Lower lobe of right lung (tissue), 2 donors: ENCODE measurements at places on chromosomes 3 and 15.

DNA sequence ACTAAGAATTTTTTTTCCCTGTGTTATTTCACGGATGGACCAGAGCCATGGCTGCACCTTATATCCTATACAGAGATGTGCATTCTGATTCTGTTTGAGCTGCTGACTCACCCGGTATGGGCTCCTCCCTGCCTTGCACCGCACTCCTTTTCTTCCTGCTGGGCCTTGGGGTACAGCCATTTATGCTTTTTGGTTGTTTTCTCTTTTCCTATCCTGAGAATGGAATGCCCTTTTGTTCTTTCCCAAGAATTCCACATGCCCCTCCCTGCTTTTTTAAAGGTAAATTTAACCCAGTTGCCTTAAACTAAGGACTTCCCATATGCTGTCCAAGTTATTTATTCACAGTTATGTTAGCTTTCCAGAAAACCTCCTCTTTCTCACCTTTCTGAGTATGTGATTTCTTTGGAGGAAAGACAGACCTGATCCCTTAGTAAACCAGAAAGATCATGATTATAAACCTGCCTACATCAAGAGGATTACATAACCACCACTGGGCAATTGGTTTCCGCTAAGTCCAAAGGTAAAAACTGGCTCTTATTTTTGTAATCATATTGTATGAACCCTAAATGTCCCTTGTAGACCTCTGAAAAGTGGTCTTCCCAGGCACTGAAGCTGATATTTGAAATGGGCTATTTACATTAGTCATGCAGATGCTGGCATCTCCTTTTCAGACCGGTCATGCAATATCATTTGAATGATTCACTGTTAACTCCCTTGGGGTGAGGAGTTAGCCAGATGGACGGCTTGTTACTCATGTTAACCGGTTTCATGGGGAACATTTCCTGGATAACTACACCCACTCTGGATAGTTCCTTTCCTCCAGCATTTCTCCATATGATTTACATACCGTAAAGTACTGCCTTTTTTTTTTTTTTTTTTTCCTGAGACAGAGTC is 45.5 kb downstream of the TMOD3 start:
- no peak for DNase-seq

- DNase-seq, result no peak
Measured at GRCh38 chr3:23157331-23157730, 45.8 kb upstream of the UBE2E2 start.

DNA sequence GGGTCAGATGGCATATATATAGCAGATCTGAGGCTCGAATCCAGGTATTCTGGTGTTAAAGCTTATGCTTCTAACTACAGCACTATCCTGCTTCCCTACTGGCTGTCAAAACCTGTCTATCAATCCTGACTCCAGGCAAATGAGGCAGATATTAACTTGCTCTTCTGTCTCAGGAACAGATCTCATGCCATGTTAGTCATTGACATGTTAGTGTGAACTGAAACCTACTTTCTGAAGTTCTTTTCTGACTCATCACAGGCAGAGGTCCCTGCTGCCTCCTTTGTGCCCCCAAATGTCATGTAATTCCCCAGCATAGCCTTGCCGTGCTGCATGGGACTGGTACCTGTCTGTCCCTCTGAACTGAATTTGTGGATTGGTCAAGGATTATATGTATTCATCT is 125.0 kb upstream of the SMAD3 start:
- no peak for DNase-seq

DNA sequence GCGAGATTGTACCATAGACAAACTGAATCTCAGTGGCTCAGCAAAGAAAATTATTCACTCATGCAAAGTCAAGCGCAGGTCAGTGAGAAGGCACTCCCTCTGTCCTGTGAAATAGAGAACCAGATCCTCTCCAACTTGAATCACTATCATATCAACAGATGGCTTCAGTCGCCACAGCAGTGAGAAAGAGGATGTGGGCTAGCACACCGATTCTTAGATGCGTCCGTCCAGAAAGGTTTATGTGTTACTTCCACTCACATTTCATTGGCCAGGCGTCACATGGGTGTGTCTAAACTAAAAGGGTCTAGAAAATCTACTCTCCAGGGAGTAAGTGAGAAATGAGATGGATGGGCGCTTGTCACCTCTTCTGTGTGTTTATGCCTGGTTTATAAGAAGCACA is 141.6 kb upstream of the KBTBD8 start:
- no peak for DNase-seq

DNA sequence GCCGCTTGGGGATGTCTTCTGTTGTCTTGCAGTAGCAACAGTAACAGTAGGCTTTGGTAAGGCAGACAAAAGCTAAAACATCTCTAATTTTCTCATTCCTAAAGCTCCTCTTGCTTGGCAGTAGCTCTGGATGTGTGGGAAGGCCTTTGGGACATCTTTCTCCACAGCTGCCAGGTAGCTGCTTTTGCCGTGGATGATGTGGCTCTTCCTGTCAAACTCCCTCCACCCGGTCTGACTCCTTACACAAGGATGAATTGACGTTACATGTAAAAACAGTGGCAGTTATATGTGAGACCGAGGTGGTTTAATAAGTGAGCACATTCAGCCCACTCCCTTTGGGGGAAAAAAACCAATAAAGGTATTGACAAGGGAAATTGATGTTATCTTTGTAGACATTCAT is 309.1 kb downstream of the TUSC7 start:
- DNase-seq, result no peak

- no peak for DNase-seq
Measured at GRCh38 chr3:187919048-187919447, 173.8 kb upstream of the BCL6 start.

- no peak for DNase-seq
Measured at GRCh38 chr3:19961960-19962359, 15.1 kb downstream of the RAB5A start.

DNA sequence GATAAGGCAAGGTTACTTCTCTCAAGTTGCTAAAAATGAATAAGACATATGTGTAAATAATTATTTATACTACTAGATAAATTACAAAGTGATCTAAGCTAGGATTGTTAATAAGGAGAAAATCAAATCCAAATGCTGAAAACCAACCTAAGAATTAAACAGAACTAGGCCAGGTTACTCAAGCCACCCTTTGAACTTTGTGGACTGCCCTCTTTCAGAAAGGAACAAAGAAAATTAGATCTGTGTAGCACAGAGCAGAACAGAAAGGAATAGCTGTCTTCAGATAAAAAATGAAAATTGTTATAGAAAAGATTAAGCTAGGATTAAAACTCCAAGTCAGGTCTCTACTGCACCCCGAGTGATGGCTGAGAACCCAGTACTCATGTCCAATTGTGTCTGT is 158.2 kb upstream of the LRIG1 start:
- no peak for DNase-seq

- DNase-seq, result no peak
Measured at GRCh38 chr3:64437131-64437530, 211.9 kb upstream of the PRICKLE2 start.

DNA sequence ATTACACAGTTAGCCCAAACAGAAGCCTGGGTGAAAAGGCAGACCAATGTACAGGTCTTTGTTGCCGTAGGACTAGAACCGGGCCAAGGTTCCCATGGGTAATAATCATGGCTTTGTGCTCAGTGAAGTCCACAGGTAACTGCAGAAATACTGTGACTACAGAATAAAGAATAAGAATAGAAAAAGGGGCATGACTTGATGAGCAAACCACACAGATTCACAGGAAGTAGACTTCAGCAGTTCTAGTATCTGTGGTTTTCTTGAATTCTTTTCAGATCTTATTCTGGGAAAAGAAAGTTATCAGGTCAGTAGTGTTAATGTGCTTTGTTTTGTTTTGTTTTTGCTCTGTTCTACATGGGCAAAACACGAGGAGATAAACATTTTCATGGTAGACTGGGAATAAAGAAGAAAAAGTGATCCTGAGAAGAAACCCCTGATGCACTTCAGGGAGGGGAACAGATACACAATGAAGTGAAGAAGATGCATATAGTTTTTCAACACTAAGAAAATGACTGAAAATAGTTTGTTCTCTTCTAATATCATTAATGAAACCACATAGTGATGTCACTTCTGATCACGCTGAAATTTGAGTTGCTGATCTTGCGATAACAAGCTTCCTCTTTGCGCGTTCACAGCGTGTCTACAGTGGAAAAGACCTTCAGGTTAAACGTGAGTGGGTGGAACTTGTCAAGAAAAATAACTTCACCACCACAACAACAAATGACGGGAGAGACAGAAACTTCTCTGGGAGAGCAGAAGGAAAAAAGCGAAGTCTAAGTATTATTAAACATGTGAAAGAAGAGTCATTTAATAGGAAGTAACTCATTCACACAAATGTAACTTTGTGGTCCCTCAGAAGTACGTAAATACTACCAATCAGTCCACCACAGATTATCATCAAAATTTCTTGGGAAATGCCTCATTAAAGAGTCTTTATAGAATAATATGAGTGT is 315.8 kb upstream of the SATB1 start:
- no peak for DNase-seq

DNA sequence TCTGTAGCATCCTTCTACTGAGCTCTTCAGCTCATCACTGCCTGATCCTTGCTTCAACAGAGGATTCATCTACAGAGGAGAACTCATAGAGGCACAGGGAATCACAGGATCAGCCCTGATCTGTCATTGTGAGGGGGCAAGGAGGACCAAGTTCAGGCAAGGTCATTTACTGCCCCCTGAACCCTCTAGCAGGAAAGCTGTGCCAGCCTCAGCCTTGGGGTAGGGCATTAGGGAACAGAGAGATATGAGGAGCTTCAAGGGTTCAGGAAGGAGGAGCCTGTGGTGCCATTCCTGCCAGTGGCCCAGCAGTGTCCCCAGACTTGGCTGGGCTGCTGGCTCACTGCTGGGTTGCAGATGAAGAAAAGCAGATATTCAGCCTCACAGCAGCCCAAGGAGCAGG is 8.2 kb downstream of the CHST14 start:
- DNase-seq, result no peak
